ENCODE measurements at places on chromosomes 12 and 14.
A peak's percentile ranks its signal among the peaks of the same experiment; 100 is the strongest.

GRCh38 chr14:103543140-103543539, 14.1 kb downstream of the TRMT61A start:
- DNase-seq = peak; percentile 50

DNA sequence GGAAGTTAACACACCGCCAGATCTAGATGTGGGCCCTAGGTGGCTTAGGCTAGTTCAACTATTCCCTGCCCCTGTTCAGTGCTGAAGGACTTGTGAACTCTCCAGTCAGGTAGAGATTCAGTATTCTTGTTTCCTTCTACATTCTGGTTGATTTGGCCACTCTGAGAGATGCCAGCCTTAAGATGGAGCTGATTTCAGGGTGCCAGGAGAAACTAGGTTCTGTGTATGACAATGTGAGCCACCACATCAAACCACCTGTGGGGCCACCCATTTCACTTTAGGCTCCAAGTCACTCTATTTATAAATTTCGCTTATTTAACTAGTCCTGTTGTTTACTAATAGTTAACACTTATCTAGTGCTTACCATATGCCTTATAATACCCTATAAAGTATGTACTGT, 26.0 kb downstream of the FRMD6 start:
- no peak for DNase-seq

DNA sequence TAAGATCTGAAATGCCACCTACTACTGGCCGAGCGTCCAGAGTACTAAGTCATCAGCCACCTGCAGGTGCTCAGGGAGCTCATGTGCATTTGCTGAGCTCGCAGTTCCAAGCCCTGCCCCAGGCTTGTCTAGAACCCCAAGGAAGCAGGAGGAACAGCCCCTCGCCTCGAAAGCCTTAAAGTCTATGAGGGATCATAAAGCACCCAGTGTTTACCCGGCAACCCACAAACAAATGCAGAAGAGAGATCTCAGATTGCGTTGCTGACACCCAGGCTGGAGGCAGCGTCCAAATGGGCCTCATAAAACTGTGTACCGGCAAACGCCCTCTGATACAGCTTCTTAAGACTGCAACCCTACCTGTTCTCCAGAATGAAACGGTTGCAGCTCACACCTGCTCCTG, 6.8 kb downstream of the KDM2B start:
- no peak for DNase-seq

- no peak for DNase-seq
These were observed 21.2 kb upstream of the NINJ2 start for GRCh38 chr12:684416-684815.

DNA sequence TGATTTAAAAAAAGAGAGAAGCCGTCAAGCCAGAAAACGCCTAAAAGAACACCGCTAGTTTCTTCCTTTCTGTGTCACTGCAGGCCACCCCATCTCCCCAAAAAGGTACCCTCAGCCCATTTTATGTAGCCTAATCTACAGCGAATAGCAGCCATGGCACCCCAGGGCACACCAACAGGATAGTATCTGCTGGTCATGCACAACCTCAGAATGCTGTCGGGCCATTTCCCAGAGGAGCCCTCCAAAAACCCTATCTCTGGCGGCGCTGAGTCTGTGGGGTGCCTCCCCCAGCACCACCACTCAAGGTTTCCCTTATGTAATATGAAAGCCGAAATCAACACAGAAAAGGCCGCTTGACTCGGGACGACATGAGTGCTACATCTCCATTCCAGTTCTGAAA, 98.9 kb downstream of the BCL11B start:
- no peak for DNase-seq

DNA sequence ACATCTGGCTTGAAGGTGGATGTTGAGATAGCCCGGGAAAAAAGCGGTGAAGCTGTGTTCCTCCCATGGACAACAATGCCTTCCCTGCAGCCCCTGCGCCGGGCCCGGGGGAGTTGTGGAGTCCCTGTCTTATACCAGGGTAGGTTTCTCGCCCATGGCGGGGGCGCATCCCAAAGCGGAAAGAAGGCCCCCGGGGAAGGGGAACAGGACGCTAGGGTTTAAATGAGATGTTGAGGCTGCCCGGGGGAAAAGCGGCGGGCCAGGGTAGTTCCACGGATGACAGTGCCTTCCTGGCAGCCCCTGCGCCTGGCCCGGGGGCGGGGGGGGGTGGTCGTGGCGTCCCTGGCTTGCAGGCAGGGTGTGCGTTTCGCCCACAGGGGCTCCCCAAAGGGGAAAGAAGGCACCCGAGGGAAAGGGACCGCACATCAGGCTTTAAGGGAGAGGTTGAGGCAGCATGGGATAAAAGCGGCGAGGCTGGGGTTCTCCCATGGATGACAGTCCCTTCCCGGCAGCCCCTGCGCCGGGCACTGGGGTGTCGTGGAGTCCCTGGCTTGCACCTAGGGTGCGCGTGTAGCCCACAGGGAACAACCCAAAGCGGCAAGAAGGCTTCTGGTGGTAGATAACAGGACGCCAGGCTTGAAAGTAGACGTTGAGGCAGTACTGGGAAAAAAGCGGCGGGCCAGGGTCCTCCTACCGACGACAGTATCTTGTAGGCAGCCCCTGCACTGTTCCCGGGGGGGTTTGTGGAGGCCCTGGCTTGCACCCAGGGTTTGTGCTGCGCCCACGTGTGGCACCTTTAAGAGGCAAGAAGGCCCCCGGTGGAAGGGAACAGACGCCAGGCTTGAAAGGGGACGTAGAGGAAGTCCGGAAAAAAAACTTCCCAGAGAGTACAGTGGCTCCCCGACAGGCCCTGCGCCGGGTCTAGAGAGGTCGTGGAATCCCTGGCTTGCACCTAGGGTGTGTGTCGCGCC, 160.8 kb upstream of the ALG10B start:
- no peak for DNase-seq

- no peak for DNase-seq
These were observed 15.5 kb downstream of the REM2 start for GRCh38 chr14:22898302-22899090.

DNA sequence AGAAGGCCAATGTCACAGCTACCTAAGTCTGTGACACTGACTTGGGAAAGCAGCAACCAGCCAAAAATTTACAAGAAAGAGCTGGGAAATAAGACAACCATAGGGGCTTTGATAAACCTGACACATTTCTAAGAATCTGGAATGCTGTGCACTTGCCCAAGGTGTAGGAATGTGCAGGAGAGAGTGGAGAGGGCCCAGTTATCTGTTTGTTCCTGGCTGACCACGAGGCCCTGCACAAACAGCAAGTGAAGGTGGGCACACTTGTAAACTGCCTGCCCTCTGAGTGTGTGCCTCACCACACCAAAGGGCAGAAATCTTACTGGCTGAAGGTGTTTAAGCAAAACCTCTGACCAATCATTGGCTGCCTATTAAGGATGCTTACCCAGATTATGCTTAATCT, 27.3 kb downstream of the DLK1 start:
- no peak for DNase-seq

DNA sequence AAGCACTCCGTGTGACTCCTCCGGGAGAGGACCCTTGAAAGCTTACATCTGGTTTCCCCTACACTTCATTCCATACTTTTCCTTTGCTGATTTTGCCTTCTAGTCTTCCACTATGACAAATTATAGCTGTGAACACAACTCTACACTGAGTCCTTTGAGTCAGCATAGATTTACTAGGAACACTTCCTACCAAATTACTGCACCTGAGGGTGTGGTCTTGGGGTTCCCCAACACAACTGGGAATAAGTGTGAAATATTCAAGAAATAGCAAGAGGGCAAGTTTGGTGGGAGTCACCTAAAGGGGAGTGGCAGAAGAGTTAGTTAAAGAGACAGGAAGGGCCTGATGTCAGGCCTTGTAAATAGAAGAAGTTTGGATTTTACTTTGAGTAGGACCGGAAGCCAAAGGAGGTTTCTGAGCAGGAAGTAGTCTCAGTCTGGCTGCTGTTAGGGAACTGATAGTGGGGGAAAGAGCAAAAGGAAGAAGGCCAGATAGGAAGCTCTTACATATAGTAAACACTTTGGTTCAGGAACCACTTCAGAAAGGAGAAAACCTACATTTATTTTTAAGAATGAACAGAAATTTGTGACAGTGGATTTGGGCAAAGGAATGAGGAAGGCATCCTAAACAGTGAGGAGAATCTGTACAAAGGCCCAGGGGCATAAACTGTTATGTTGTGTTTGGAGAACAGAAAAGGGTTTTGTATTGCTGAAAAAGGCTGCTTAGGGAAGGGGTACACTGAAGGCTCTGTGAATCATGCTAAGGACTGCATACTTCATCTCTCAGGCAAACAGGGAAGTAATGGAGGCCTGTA, 14.2 kb downstream of the SEL1L start:
- no peak for DNase-seq

GRCh38 chr12:25875661-25876060, 82.8 kb upstream of the RASSF8 start:
- DNase-seq = no peak

- no peak for DNase-seq
These were observed 15.5 kb upstream of the SERPINA9 start for GRCh38 chr14:94491511-94491910.

DNA sequence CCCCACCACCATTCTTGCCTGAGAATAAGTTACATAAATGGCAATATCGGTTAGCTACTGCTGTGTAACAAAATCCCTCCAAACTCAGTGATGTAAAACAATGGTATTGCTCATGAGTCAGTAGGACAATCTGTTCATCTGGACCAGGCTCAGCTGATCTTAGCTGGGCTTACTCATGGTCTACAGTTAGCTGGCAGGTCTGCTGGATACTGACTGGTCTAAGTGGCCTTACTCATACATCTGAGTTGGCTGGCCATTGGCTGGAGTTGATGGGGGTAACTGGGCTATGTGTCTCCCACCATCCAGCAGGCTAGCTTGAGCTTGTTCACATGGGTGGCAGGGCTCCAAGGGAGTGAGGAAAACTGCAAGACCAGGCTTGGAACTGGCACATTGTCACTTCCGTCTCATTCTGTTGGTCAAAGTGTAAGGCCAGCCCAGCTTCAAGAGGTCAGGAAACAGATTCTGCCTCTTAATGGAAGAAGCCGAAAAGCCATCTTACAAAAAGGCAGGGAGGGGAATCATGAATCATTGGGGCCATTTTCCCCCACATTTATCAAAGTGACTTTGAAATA, 56.7 kb upstream of the CHGA start:
- DNase-seq = no peak

- no peak for DNase-seq
These were observed 6.1 kb downstream of the A2ML1 start for GRCh38 chr12:8828257-8829124.

- DNase-seq = no peak
These were observed 111.4 kb downstream of the STXBP6 start for GRCh38 chr14:24938593-24938992.

- DNase-seq = no peak
These were observed 36.3 kb downstream of the LIMA1 start for GRCh38 chr12:50246873-50247612.

DNA sequence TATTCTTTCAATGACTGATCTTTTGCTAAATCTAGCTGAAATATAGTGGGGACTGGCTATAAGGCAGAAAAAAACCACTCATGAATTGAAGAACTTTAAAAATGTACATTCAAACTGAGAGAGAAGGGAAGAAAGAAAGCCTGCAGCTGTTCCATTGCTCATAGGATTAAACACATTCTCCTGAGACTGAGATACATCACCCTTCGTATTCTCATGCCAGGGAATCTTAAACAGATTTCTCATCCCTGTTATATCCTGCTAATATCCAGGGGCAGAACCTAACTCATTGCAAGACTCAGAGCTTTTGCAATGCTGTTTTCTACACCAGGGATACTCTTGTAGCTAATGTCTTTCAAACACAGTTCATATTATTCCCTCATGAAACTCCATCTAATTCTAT, 67.2 kb upstream of the ACSS3 start:
- no peak for DNase-seq

DNA sequence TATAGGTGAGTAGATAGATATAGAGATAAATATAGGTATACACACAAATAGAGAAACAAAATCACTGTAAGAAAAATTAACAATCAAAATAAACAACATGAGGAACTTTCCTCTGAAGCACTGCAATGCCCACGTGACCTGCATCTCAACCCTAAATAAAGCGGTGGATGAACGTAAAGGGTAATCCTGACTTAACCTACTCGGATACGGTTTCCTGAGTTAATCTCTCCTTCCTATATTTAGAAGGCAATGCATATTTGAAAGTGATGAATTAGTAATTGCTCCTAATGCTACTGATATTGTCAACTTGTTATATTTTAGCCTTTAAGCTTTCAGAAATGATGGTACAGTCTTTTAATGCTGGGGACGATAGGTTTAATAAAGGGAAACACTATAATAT, 221.4 kb downstream of the ITPR2 start:
- no peak for DNase-seq

GRCh38 chr14:74204491-74204890, 34.8 kb upstream of the VSX2 start:
- DNase-seq = no peak

DNA sequence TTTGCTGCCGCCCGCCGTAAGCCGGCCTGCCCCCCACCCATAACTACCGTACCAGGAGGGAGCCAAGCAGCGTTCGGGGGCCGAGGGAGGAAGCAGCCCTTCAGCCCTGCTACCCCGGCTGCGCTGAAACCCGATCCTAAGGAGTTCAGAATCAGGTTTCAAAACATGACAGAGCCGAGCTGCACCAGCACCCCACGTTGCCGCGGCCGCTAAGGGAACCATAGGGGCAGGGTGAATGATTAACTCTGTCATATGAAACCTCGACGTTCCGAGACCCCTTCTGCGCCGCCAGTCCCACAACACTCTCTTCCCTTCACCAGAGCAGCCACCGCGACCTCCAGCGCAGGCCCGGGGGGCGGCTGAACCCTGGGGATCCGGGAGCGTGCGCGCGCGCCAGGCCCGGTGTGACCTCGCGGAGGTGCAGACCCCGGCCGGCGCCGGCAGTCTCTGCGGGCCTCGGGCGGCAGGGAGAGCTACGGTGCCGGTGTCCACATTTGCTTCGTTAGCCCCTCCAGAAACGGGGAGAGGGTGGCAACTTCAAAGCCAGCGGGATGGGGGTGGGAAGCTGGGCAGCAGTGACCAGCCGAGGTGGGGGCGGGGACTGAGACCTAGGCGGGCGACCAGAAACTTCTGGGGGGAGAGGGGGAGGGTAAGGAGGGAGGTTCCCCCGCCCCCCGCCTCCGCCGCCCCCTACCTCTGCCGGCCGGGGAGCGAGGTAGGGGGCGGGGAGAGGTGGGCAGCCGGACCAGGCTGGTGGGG, 1.6 kb downstream of the SIX4 start:
- peak; percentile 67 for DNase-seq

- DNase-seq = no peak
These were observed 264.9 kb downstream of the NOVA1 start for GRCh38 chr14:26332966-26333365.

GRCh38 chr12:130223767-130224244, 61.5 kb downstream of the FZD10 start:
- no peak for DNase-seq

DNA sequence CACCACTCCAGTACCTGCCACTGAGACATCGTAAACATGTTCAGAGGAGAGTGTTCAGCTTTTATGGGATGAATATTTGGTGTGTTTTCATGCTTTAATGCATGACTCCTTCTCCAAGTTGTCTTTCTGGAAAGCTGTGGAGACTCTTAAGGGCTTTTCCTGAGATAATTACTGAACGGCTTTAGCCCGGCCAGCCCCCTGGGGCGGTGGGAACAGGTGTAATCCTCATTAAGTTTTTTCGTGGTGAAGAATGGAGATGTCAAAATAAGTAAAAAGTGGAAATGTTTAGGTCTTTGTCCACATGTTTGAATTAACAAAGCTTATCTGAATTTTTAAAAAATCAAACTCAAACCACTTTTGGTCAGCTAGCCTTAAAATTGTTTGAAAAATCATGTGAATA, 1.5 kb downstream of the SYNE2 start:
- DNase-seq = peak; percentile 67
